Cardiac septum (tissue), 1 donor: ENCODE measurements at places on chromosomes 2 and 18. TPM values are rescaled to one million over a fixed set of nuclear protein-coding genes. Genes with fewer than 3 reads are reported as not detected.

Gene RNU2-63P
- not detected for total RNA-seq

Gene SERPINB12
- not detected for total RNA-seq

Gene M1AP
- total RNA-seq: not detected

Gene NOP58
- 24.4 TPM for total RNA-seq

Gene MDH1B
- 1.3 TPM for total RNA-seq

Gene SLC25A52
- total RNA-seq: not detected

Gene COLEC12
- total RNA-seq: 5.5 TPM

Gene SLC4A3
- total RNA-seq: 396 TPM

Gene PROM2
- total RNA-seq: 0.83 TPM

Gene NT5C1B
- not detected for total RNA-seq

Gene GLI2
- 1.8 TPM for total RNA-seq

Gene VWC2L
- 0.08 TPM for total RNA-seq

Gene VIT
- 2.6 TPM for total RNA-seq

DNA sequence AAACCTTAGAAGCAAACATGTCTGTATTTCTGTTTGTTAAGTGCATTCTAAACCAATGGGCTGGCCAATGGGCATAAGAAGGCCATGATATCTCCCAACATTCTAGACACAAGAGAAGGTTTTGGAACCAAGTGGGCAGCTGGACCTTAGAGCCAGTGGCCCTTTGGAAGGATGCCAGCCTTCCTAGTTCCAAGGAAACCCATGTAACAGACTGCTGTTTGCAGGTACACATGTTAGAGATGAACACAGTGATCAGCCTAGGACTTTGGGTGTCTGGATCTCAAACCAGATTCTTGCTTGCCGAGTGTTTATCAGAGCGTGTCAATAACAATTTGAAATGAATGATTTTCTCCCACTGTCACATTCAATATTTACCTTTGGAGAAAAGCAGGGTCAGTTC is 97.5 kb upstream of the COPS8 start:
- DNase-seq: no peak

GRCh38 chr18:34926683-34927082 is 114.5 kb upstream of the MAPRE2 start:
- no peak for DNase-seq

- no peak for DNase-seq
These were observed 285.4 kb downstream of the NRXN1 start for GRCh38 chr2:50746526-50746925.

- DNase-seq: no peak
These were observed 521.2 kb downstream of the NYAP2 start for GRCh38 chr2:225920621-225921220.

- no peak for DNase-seq
These were observed 517.2 kb upstream of the ACVR2A start for GRCh38 chr2:147327613-147328012.

GRCh38 chr2:201915446-201915845 is 109.1 kb downstream of the CDK15 start:
- no peak for DNase-seq

DNA sequence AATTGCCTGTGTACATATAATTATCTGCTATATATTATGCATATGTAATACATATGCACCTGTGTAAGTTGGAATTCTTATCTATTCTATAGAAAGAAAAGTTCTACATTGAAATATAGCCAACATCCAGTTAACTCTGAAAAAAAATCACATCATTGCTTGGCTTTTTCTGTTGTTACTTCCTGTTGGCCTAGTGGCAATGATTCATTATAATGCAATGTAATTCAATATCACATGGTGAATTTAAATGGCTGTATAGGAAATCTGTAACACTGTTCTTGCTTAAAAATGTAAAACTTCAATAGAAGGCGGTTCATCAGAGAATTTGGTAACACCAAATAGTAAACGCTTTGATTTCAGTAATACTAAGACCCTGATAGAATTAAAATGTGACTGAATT is 44.5 kb upstream of the MAP4K3 start:
- DNase-seq: no peak

GRCh38 chr18:25247725-25248124 is 104.2 kb downstream of the ZNF521 start:
- DNase-seq: no peak

DNA sequence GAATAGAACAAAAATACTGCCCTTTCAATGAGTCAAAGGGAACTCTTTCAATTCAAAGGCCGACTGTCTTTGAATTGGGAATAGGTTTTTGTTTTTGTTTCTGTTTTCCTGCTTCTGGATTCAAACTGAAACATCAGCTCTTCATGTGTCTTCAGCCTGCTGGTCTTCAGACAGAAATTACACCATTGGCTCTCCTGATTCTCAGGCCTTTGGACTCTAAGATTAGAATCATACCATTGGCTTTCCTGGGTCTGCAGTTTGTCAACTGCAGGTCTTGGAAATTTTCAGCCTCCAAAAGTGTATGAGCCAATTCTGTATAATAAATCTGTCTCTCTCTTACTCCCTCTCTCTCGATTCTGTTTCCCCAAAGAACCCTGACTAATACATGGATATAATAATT is 31.1 kb downstream of the CTLA4 start:
- DNase-seq: no peak

- no peak for DNase-seq
These were observed 344.9 kb downstream of the CPS1 start for GRCh38 chr2:210901326-210901725.

- no peak for DNase-seq
These were observed 3.5 kb upstream of the RNU4ATAC start for GRCh38 chr2:121527009-121527682.

- DNase-seq: no peak
These were observed 270.1 kb downstream of the ETAA1 start for GRCh38 chr2:67667054-67667908.

DNA sequence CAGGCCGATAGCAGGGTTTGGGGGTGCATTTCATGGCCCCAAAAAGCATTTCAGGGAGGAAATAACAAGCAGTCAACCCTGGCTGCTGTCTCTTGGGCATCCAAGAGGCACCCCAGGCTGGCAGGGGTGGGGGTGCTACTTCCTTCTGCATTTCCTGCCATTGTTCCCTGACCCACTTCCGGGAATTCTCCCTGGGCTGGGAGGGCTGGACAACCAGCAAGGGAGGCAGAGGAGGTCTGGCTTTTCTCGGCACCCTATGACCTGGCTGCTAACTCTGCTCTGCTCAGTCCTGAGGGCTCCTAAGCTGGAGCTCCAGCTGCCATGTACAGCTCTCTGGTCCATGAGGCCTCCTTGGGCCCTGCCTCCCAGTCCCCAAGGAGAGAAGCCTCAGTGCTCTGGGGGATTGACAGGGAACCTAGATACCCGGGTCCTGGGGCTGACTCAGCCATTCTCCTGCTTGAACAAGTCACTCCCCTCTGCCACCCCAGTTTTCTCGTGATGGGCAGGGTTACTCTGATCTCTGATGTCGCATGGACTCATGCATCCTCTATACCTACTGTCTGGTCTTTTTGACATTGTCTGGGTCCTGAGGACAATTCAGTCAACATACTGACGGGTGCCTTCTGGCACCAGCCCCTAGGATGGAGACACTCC is 47.2 kb downstream of the DYSF start:
- peak; percentile 78 for DNase-seq

DNA sequence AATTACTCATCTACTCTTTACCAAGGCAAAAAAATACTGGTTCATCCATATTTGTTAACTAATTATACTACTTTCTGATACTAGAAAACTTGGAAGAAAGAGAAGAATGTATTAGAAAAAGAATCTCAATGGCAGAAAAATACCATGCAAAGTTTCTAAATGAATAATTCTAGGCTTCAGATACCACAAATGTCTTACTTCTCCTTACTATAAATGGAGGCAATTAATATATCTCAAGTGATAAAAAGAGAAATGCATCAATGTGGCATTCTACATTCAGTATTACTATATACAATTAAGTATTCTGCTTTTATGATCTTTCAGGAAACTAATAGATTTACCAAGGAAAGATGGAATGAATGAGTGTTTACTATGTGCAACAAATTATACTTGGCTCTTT is 85.5 kb downstream of the ITSN2 start:
- DNase-seq: no peak

GRCh38 chr2:239339241-239339640 is 61.6 kb downstream of the HDAC4 start:
- no peak for DNase-seq

- peak; percentile 33 for DNase-seq
These were observed 202.4 kb upstream of the RAB12 start for GRCh38 chr18:8406868-8407250.

GRCh38 chr2:219331560-219332213 is 857 bp downstream of the RESP18 start:
- DNase-seq: no peak

DNA sequence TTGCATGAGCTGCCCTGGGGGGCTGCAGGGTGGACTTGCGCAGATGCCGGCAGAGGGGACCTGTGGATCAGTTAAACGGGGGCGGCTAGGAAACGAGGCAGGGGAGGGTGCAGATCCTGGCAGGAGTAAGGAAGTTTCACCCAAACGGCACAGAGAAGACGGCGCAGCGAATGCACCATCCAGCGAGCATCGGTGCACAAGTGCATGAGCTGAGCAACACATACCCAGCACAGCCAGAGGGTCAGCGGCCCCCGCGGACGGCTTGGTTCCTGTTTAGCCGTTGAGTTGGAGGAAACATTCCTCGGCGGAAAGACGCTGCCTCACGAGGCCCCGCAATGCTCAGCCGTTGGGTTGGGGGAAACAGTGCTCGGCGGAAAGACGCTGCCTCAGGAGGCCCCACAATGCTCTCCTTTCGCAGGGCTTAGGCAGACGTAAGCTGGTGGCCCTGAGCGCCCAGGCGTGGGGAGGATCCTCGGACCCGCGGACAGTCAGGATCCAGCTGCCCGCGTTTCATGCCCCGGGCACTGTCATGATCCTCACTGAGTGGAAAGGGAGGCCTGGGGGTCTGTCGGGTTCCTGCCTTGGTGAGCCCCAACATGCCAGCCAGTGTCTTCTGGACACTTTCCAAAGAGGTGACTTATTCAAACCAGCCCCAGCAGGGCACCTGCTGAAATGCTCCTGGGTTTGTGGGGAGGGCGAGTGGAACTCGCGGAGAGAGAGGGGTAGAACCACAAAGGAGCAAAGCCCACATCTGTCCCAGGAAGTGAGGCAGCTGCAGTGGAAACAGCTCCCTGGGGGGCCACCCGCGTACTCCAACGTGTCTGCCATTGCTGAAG is 86.3 kb downstream of the NDUFA10 start:
- DNase-seq: peak; percentile 54

DNA sequence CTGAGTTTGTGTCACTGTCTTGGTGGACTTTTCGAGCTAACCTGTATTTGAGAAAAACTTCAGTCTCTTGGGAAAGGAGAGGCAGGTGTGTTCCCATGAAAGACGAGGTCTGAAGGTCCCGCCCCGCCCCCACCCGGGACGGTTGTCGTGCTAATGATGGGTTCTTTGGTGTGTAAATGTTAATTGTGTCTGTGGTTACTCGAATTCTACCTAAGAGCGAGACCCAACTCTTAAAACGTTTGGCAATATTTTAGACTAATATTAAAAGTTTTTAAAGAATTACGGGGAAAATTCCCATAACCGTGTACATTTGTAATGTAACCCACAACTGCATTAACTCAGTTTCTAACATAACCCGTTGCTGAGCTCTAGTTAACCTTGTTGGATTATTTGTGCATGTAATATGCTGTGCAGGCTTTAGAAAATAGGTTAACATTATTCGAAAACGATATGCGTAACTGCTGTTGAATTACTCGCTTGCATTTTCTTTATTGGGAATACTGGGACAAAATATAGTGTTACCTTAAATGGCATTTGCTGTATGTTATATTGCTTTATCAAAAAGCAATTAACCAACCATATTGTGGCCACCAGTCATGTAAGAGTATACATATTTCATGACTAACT is 833 bp downstream of the EPB41L5 start:
- no peak for DNase-seq

- no peak for DNase-seq
These were observed 59.1 kb downstream of the TMEM163 start for GRCh38 chr2:134659724-134660123.

DNA sequence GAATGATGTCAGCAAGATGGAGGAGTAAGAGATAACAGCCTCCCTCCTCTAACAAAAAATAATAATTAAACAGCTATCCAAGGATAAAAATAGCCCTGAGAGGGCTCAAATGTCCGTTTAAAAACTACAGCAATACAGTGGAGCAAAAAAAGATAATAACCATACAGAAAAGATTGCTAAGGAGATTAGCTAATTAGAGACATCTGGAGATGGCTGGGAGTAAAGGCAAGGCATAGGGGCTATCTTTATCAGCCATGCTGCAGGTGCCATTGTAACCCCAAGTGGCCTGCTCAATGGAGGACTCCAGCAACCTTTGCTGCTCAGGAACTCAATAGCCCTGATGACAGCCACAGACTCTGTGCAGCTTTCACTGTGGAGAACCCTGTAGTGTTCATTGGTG is 42.7 kb downstream of the MDH1 start:
- DNase-seq: no peak

GRCh38 chr2:152421521-152422370 is 86.8 kb downstream of the FMNL2 start:
- no peak for DNase-seq
